ENCODE measurements at places on chromosomes 6 and 20.

GRCh38 chr20:41553142-41553879, 64.9 kb downstream of the CHD6 start:
- no peak for DNase-seq

DNA sequence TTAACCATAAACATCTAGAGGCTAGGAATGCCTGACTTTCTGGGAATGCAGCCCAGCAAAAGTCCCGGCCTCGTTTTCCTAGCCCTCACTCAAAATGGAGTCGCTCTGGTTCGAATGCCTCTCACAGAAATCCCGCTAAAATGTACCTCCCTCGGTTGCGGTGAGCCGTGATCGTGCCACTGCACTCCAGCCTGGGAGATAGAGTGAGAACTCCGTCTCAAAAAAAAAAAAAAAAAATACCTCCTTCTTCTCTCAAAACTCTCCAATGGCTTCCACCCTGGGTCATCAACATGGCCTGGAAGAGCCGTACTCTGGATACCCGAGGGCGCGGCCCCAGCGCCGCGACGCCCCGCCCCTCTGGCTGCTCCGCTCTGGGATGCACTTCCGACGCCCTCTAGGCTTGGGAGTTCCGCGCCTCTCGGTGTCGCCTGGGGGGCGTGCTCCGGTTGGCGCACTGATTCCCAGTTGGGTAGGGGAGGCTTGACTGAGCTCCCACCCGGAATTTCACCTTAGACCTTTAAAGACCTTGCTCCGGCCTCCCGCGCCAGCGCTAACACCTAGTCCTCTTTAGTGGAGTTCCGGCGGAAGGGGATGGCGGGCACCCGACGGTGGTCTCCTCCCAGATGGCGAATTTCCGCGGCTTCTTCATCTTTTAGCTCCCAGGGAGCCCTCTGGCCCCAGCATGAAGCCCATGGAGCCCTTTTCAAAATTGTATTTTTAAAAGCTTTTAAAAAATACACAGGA, 12.3 kb downstream of the HMGN4 start:
- no peak for DNase-seq

GRCh38 chr20:46232539-46232938, 75.8 kb downstream of the CDH22 start:
- no peak for DNase-seq

DNA sequence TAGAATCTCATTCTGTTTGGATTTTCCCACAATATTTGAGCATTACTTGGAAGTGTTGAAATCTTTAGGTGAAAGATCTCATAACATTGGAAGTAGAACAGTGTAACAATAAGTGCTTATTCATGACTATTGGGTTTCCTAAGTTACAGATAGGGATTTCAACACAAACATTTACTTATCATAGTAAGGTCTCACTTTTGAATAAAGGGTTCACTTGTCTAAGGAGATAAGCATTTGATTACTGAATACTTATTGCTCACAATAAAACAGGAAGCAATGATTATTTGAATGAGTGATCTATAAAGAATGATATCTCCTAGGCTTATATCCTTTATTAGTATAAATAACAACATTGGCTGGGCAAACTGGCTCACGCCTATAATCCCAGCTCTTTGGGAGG, 14.8 kb downstream of the DDX43 start:
- DNase-seq, result no peak

- DNase-seq, result no peak
These were observed 276.8 kb downstream of the NRN1 start for GRCh38 chr6:5729813-5730517.

- no peak for DNase-seq
These were observed 2.0 kb upstream of the ZSCAN26 start for GRCh38 chr6:28264834-28265401.

DNA sequence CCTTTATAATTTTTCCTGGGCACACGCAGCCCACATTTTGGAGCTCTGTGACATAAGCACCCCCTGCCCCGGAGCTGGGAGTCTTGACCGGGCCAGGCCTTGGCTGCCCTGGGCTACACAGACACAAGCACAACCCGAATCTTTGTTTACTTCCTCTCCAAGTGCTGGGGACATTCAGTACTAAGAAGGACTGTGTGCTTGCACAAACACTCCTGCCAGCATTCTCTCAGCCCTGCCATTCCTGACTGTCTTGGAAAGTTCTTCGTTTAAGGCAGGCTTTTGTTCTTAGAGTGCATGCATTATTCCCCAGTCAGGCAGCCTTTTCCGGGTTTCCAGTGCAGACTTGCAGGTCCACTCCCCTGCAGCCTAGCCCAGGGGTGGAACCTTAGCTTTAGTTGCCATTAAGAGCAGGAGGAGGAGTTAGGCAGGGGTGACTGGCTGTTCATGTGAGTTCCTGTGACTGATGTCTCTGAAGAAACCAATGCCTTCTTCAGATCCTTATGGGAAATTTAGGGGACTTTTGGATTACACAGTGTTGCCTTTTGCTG, 28.6 kb downstream of the FOXO3 start:
- peak; percentile 66 for DNase-seq

DNA sequence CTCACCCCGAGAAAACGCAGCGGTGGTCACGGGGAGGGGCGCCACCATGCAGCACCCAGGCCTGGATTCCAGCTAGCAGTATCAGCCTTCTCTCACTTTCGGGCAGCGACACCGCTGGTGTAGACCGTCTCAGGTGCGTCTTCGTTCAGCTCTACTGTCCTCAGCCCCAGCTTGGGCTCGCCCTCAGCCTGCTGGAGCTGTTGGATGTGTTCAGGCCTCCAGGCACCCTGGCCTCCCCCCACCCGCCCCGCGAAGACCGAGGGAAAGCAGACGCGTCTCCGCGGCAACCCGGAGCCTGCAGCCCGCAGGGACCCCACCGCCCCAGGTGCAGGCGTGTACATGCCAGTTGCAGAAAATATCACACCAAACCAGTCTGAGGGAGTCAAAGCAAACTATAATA, 60.8 kb upstream of the CARMIL1 start:
- no peak for DNase-seq

Data from hypothalamus (tissue), 51 donors.